ENCODE measurements at places on chromosomes 3 and 15.
A peak's percentile ranks its signal among the peaks of the same experiment; 100 is the strongest.

DNA sequence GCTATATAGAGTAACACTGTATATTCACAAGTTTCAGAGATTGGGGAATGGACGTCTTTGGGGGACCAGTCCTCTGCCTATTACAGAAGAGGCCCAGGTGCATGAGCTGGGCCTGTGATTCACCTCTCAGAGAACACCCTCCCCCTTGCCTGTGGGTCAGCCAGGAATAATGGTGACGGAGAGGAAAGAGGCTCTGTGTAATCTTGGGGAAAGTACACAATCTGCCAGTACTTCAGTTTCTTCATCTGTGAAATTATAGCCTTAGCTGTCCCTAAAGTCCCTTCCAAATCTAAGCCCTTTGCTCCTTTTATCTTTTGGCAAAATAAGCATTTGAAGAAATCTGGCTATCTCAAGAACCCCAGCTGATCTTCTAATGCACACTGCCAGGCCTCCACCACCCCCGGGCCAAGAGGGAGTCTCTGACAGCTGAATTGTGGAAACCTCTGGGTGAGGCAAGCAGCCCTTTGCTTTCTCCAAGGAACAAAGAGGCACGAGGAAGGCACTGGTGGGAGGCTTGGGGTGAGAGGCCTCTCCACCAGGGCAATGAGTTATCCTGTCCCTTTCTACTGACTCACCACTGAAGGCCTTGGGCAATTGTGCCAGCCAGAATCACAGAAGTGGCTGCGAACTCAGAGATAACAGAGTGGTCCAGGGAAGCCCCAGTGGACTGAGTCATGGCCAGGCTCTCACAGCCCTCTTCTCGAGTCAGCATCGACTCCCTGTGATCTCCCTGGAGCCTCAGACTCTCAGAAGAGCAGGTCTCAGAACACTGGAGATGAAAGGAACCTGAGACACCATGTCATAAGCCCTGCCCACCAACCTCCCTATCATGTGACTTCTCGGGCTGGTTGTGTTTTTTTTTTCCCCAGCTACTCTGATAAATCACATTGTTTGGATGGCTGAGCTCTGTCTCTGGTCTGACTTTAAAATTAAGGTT, 31.8 kb downstream of the CCNL1 start:
- DNase-seq = peak; percentile 69

- no peak for DNase-seq
Observed at GRCh38 chr3:126998320-126998719, 15.4 kb downstream of the PLXNA1 start.

DNA sequence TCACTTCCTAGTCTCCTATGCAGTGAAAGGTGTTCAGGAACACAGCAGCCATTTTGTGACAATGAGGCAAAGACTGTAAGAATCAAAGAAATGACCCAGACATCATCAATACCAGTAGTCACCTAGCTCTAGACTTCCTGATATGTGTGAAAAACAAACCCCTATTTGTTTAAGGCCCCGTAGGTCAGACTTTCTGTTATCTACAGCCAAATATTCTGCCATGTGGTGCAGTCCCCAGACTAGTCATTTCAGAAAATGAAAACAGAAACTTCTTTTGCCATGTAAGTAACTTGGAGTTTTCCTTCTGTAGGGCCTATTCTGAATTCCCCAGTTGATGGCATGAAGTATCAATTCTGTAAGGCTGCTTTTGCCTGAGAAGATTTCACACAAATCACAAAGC, 181.7 kb upstream of the SNTN start:
- no peak for DNase-seq

GRCh38 chr3:33886015-33886414, 87.6 kb downstream of the PDCD6IP start:
- DNase-seq = no peak

GRCh38 chr3:122564155-122564912, at the start of the genes DTX3L and PARP9:
Gene DTX3L (plus strand): TSS chr3:122564338. CDS start chr3:122564427, 89 bp downstream.
Gene PARP9 (minus strand): TSS chr3:122564300. CDS start chr3:122559620, 4,680 bp downstream.
- peak; percentile 93 for DNase-seq

Measured in erythroblast (primary cell).